ENCODE measurements at places on chromosomes 7 and 10. TPM values are rescaled to one million over a fixed set of nuclear protein-coding genes. Genes with fewer than 3 reads are reported as not detected.
A peak's percentile ranks its signal among the peaks of the same experiment; 100 is the strongest.

DNA sequence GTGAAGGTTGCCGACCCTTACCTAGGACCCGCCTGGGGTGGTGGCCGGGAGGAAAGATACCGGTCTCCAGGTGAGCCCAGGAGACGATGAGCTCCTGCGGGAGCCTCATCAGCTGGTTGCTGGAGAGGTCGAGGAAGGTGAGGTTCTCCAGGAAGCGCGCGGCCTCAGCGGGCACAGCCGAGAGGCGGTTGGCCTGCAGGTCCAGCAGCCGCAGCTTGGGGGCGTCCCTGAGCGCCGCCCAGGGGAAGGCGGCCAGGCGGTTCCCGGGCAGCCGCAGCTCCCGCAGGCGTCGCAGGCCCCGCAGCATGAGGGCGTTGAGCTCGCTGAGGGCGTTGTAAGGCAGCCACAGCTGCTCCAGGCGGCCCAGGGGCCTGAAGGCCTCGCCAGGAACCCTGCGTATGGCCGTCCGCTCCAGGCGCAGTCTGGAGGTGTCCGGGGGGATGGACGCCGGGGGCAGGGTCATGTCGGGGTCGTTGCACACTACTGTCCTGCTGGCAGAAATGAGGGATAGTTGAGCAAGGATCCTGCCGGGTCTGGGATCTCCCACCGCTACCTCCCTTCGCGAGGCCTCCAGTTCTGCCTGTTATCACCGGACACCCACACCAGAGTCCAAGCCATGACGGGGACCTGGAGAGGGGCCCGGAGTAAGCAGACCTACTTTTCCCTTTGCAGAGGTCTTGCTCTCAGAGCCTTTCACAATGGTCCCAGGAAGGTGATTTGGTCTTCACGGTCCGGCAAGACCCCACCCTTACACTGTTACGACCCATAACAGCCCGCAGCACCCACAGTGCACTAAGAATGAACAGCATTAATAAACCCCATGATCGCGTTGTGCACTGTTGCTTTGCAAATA, 3.9 kb downstream of the LRIT1 start:
- no peaks in the 10 kb centered on the region for H3K27me3 ChIP-seq
- no peak for DNase-seq
- H3K27ac ChIP-seq: no peak overlapping the region
- no peaks in the 10 kb centered on the region for H3K4me1 ChIP-seq
- no peaks in the 10 kb centered on the region for H3K36me3 ChIP-seq

DNA sequence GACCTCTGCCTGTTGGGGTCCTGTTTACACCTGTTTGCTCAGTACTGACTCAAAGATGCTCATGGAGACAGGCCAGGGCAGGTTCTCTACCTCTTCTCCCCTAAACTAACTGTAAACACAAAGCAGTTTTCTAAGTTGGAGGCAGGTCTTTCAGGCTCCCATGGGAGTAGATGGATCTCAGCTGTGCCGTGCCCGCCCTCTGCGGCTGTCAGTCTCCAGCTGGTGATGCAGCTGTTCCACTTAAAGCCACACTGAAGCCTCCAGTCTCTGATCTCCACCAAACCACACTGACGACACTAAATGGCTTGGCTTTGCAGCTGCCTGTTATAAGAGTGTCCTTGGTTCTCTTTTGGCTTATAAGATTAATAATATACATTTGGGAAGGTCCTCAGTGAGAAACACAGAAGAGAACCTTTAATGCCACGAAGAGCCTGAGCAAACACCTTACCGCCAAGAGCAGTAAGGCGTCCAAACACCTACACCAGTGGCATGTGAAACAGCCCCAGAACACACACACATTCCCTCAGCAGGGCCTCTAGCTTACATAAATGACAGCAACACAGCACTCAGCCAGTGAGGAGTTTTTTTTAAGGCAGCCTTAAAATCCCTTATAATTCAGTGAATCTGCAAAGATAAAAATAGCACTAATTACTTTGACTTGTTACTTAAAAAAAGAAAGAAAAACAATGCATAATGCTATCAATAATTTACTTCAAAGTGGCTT, 60.4 kb upstream of the KCNIP2 start:
- H3K4me1 ChIP-seq: peaks cover 5% of the 10 kb centered on the region
- no peak for DNase-seq
- H3K4me3 ChIP-seq: no peak overlapping the region
- H3K27ac ChIP-seq: no peak overlapping the region

DNA sequence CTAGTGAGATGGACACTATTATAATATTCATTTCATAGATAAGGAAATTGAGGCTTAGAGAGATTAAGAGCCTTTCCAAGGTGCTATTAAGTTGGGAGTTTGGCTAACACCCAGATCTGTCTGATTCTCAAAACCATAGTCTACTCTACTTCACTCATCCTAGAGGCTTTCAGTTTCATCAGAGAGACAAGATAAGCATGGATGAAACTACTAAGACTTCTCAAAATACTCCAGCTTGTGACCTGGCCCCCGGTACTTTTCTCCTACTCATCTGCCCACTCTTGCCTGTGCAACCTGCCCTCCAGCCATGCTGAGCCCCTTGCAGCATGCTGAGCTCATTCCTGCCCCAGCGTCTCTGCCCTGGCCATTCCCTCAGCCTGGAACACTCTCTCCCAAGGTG, 12.2 kb upstream of the SLC35B4 start:
- no peaks in the 10 kb centered on the region for H3K36me3 ChIP-seq
- DNase-seq: no peak
- no peaks in the 10 kb centered on the region for H3K4me1 ChIP-seq
- H3K4me3 ChIP-seq: no peak overlapping the region
- no peaks in the 10 kb centered on the region for H3K27me3 ChIP-seq

DNA sequence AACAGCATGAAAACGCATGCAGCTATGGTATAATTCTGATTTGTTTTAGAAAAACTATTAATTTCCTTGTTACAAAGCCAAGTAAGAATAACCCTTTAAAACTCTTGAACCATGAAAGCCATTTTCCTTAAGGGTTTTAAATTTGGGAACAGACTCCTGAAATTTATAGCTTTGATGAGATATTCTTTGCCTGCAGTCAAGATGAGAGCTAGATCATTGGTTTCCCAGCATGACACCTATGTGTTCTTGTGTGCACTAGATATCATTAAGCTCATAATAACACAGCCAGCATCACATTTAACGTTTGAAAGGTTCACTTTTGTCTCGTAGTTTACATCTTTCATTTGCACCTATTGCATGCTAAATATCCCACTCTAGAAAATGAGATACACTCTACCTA, 202.2 kb downstream of the PHF14 start:
- no peaks in the 10 kb centered on the region for H3K36me3 ChIP-seq
- no peaks in the 10 kb centered on the region for H3K4me1 ChIP-seq
- no peak overlapping the region for H3K27ac ChIP-seq
- H3K4me3 ChIP-seq: no peak overlapping the region
- no peak for DNase-seq

DNA sequence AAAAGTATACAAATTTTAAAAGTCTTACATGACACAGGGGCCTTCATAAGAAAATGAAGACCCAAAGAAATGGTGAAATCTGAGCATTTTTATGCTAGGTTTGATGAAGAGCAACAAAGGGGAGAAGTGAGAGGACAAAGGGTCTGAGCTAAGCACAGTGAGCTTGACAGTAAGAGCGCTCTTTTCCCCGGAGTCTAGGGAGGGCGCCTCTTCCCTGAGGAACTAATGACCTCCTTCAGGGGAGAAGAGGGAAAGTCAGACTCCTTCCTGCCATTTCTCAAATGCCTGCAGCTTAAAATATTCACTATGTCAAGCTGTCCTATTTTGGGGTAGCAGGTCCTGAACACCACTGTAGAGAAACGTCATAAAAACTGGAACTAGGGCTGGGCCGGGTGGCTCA, 18.1 kb upstream of the PAXIP1 start:
- H3K4me1 ChIP-seq: no peaks in the 10 kb centered on the region
- no peak for DNase-seq
- H3K27me3 ChIP-seq: no peaks in the 10 kb centered on the region

Gene GOLGA7B
- 0.98 TPM for total RNA-seq

GRCh38 chr7:101772508-101773211, 44.8 kb upstream of the CUX1 start:
- H3K36me3 ChIP-seq: no peaks in the 10 kb centered on the region
- no peaks in the 10 kb centered on the region for H3K27me3 ChIP-seq
- DNase-seq: no peak
- no peak overlapping the region for H3K4me3 ChIP-seq

DNA sequence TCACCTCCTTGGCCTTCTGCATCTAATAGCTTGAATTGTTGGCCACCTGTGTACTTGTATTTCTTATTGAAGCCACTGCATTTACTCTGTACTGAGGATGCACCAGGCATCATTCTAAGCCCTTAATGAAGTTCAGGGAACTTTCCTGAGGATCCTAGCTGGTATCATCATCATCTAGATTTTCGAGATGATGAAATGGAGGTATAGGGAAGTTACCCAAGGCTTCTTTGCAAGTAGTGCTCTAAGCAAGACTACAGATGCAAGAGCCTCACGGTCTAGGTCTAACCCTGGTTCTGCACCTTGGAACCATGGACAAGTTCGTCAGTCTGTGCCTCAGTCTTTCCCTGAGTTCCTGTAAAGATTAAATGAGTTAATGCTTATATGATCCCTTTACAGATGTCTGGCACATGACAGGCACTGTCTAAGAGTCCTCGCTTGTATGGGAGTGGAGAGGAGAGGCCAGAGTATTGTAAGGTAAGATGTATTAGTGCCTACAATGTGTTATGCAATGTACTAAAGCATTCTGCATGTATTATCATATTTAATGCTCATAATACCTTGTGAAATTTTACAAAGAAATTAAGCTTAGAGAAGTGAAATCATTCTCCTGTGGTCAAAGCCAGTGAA, 145.1 kb downstream of the KCNMA1 start:
- H3K27ac ChIP-seq: no peak overlapping the region
- no peaks in the 10 kb centered on the region for H3K36me3 ChIP-seq
- no peaks in the 10 kb centered on the region for H3K4me1 ChIP-seq
- H3K27me3 ChIP-seq: no peaks in the 10 kb centered on the region

Gene MINDY4
- total RNA-seq: 20.1 TPM

Gene SPAM1
- not detected for total RNA-seq

Gene HTR7
- total RNA-seq: 0.64 TPM

DNA sequence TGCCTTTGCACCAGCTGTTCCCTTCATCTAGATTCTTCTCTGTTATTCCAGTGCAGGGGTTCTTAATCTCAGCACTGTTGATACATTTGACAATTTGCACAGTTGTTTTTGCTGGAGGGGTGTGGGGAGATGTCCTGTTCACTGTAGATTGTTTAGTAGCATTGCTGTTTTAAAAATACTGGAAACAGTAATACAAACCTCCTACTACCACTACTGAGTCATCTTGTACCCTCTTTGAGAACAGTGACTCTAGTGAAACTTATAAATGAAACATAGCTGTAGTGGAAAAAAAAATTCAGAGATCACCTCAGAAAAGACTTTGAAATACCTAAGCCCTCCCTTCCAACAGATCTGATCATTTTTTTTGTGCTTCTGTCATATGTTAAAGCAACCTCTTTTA, 154.8 kb upstream of the TMEM196 start:
- H3K36me3 ChIP-seq: no peaks in the 10 kb centered on the region
- H3K27ac ChIP-seq: no peak overlapping the region
- H3K4me3 ChIP-seq: no peak overlapping the region
- no peak for DNase-seq
- H3K27me3 ChIP-seq: no peaks in the 10 kb centered on the region

DNA sequence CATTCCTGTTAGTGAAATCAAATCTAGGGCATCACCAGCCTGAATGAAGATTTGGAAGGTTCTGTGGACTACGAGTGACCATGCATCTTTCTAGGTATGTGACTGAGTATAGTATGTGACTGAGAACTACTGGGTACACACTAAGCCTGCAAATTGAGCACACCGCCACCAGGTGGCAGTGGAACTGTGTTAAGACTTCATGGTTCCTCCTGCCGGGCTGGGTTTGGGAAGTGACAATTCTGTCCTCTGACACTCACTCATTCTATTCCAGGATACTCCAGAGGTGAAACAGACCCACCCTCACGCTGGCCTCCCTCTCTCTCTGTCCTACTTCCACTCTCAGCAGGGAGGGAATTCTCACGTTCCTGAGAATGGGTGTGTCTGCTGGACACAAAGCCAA, 84.0 kb upstream of the TMEM248 start:
- H3K27me3 ChIP-seq: no peaks in the 10 kb centered on the region
- H3K4me3 ChIP-seq: no peak overlapping the region
- no peak overlapping the region for H3K27ac ChIP-seq
- H3K4me1 ChIP-seq: no peaks in the 10 kb centered on the region
- H3K36me3 ChIP-seq: no peaks in the 10 kb centered on the region

DNA sequence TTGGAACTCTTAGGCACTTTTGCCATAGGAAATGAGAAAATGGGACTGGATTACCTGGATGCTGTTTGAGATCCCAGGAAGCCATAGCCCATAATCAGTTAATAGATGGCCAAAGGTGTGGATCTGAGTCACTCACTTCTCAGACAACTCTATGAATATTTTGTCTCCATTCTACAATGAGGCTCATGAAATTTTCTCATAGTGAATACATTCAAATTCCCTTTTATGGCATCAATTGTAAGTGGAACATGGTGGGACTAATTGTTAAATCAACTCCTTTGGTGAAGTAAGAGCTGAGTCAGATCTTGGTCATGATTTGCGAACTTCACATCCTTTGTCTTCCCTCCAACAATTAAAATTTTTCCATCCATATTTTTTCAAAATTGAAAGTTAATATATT, 222.1 kb downstream of the ARL4A start:
- no peak for DNase-seq
- no peaks in the 10 kb centered on the region for H3K27me3 ChIP-seq
- H3K36me3 ChIP-seq: no peaks in the 10 kb centered on the region
- no peak overlapping the region for H3K27ac ChIP-seq

- H3K4me3 ChIP-seq: no peak overlapping the region
- no peaks in the 10 kb centered on the region for H3K4me1 ChIP-seq
- H3K27me3 ChIP-seq: no peaks in the 10 kb centered on the region
- no peaks in the 10 kb centered on the region for H3K36me3 ChIP-seq
- no peak for DNase-seq
Observed at GRCh38 chr10:105875050-105875449, 1234.0 kb downstream of the SORCS3 start.

- H3K27ac ChIP-seq: peak overlapping the region; percentile 36
- H3K4me1 ChIP-seq: peaks cover 31% of the 10 kb centered on the region
- H3K36me3 ChIP-seq: no peaks in the 10 kb centered on the region
- no peaks in the 10 kb centered on the region for H3K27me3 ChIP-seq
- H3K4me3 ChIP-seq: no peak overlapping the region
- no peak for DNase-seq
Observed at GRCh38 chr7:73871163-73872011, 10.4 kb downstream of the TMEM270 start.

DNA sequence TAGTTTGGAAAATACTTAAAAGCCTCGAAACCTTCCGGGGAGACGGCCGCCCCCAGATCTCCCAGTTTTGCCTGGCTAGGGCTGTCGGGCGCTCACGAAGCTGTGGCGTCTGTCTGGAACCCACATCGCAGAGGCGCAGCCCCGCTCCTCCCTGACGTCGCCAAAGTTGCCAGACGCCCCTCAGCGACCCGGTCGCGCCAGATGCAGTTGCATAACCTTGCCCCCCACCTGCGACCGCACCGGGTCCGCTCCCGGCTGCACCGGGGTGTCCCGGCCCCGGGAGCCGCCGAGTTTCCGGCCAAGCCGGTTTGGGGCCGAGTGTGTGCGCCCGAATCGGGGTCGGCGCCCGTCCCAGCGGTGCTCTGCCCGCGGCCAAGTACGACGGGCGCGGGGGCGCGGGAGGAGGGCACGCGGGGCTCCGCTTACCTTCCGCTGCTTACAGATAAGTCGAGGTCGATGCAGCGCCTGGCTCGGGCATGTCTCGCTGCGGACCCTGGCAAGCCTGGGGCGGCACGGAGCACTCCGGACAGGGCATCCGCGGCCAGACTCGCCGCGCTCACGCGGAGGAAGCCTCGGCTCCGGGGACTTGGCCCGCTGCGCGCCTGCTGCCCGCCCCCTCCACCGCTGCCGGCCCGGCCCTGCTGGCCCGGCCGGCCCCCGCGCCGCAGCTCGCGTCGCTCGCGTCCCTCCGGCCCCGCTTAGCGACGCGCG, 665 bp downstream of the INSYN2A start:
- no peak overlapping the region for H3K27ac ChIP-seq
- H3K27me3 ChIP-seq: peaks cover 18% of the 10 kb centered on the region
- H3K4me1 ChIP-seq: peaks cover 16% of the 10 kb centered on the region
- peak overlapping the region; percentile 40 for H3K4me3 ChIP-seq
